ENCODE measurements at places on chromosomes 3 and 15. TPM values are rescaled to one million over a fixed set of nuclear protein-coding genes. Genes with fewer than 3 reads are reported as not detected.
A peak's percentile ranks its signal among the peaks of the same experiment; 100 is the strongest.

The SAMD7 gene
- not detected for total RNA-seq

The KCNH8 gene
- 0.02 TPM for total RNA-seq

DNA sequence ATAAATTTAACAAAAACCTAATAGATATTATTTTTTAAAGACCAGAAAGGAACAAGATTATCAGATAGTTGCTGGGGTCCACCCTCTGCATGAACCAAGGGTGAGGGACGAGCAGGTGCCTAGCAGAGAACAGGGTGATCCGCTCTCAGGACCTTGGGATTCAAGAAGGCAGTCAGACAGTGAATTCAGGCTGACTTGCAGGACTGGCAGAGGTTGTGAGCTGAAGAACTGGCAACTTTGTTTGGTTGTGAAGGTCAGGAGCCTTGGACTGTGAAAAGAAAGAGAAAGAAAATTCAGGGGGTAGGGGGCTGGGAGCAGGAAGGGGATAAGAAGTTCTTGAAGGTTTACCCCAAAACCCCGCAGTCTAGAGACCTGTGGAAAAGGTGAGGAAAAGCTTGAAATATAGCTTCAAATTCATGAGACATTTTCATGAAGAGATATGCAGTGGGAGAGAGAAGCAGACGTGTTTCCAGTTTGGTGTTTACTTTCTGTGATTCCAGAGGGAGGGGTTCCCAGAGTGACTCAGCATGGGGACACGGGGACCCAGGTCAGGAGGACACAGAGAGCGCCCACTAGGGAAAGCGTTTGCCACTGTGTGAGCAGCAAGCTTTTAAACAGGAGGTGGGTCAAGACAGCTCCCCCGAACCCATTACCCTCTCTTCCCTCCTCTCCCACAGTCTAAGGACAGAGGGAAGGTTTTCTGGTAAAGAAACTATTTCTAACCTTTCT lies 217.2 kb upstream of the UMPS start:
- peaks cover 8% of the 10 kb centered on the region for H3K27me3 ChIP-seq
- DNase-seq: peak; percentile 47
- H3K4me3 ChIP-seq: no peak overlapping the region

- no peak overlapping the region for H3K27ac ChIP-seq
- DNase-seq: no peak
- H3K4me1 ChIP-seq: no peaks in the 10 kb centered on the region
- H3K36me3 ChIP-seq: no peaks in the 10 kb centered on the region
Observed at GRCh38 chr15:68311464-68311835, 33.9 kb downstream of the FEM1B start.

DNA sequence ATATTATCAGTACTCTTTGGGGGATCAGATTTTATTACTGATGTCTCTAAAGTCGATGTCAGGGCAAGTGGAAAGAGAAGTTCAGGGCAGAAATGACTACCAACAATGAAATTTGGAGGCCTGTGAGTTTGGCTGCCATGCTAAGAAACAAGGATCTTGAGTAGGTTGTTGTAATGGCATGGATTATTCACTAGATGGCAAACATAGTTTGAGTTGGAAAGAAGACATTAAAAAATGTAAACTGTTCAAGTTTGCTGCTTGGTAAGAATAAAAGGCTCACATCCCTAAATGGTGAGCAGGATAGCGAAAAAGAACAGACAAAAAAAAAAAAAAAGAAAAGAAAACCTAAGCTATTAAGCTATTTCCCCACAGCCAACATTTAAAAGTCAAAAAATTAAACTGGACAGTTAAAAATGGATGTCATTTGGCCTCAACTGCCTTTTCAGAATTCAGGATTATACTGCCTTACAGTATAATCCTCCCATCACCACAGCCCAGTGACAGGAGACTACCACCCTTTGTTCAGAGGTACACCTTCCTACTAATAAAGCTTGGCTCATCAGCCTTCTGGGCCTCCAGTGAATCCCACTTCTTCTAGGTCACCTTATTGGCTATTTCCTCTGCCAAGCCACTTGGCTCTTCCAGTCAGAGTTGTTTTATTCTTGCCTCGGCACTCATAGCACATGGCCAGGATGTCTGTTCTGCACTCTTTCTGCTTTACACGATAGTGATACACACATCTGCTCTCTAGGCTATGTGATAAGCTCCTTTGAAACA lies 163.7 kb downstream of the PLD1 start:
- H3K27me3 ChIP-seq: no peaks in the 10 kb centered on the region
- H3K4me1 ChIP-seq: no peaks in the 10 kb centered on the region
- H3K36me3 ChIP-seq: no peaks in the 10 kb centered on the region

DNA sequence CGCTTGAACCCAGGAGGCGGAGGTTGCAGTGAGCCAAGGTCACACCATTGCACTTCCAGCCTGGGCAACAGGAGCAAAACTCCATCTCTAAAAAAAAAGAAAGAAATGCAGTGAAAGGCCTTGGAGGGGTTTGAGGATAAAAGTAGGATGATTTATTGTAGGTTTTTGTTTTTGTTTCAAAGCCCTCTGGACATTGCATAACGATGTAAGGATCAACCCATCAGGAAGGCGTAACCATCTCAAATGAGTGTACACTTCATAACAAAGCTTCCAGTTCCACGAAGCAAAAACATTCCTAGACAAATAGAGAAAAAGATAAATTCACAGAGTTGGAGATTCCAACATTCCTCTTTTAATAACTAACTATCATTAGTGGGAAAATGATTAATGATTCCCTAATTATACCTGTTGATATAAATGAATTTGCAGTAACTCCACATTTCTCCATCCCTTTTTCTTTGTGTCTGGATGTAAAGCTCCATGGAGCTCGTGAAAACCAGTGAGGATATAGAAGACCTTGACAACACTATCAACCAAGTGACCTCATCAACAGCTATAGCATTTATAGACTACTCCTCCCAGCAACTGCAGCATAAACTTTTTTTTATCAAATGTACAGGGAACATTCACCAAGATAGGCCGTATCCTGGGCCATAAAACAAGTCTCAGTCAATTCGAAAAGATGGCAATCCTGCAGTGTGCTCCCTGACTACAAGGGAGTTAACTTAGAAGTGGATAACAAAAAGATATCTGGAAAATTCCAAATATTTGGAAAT lies 48.7 kb upstream of the PPP4R2 start:
- no peak overlapping the region for H3K27ac ChIP-seq
- DNase-seq: no peak
- no peaks in the 10 kb centered on the region for H3K36me3 ChIP-seq
- H3K27me3 ChIP-seq: no peaks in the 10 kb centered on the region

DNA sequence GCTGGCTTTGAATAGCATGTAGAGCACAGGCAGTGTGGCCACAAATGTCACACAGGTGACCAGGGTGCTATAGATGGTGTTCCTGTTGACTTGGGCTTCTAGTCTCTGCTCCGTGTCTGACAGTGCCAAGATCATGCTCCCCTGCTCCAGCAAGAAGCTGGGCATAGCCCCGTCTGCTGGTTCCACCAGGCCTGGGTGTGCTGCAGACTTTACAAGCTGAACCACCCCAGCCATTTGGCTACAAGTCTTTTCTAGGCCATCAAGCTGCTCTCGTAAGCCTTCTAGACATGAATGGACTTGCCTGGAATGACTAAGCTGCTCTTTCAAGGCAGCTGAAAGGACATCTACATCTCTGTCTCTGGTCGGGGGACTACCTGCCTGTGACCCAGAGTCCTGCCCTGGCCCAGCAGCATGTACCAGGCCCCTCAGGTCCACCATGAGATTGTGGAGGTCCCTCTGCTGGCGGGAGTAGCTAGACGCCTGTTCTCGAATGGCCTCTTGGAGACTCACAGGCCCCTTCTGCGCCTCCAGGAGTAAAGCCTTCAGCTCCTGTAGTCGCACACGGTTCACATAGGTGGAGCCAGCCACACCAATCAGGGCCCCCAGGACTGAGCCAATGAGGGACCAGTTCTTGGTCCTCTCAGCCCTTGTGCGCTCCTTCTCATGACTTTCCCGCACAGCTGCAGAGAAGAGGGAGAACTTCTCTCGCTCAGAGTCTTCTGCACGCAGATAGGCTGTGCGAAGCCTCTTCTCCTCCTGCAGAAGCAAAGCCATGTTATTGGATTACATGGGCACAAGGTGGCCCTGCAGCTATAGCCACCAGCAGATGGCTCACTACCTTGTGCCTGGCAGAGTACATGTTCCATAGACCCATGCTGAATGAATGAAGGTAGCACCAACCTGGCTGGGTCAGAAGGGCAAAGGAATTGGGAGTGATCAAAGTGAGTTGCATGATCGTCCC lies 2.8 kb upstream of the PLXNB1 start:
- DNase-seq: no peak
- peaks cover 32% of the 10 kb centered on the region for H3K36me3 ChIP-seq
- H3K4me1 ChIP-seq: peaks cover 28% of the 10 kb centered on the region
- no peak overlapping the region for H3K27ac ChIP-seq

- H3K4me1 ChIP-seq: no peaks in the 10 kb centered on the region
- H3K36me3 ChIP-seq: no peaks in the 10 kb centered on the region
- no peak overlapping the region for H3K27ac ChIP-seq
- no peak overlapping the region for H3K4me3 ChIP-seq
Observed at GRCh38 chr3:157064402-157064801, 95.5 kb downstream of the CCNL1 start.

Measured in K562 (cell line).